ENCODE measurements at places on chromosomes 11 and 22.

GRCh38 chr22:50251477-50252081 lies 514 bp upstream of the HDAC10 start:
- DNase-seq = no peak

DNA sequence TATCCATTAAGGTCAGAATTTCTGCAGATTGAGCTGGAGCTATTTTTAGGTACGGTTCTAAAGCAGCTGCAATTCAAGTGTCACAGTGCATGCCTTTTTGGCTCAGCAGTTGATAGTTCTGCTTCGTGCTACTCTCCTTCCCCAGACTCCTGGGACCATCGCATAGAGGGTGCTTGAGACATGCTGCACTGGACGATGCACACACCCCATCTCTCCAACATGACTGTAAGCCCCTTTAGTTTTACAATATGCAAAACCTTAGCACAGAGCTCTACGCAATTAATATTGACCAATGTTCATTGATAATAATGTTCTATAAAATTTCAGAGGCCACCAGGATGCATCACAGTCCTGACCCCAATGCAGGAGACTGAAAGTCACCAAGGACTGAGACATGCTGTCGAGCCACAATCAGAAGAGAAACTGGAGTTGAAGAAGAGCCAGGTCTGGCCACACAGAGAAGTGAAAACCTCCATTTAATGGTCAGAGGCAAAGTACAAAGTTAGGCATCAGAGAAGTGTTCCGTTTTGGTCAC lies 120.9 kb upstream of the ZC3H12C start:
- DNase-seq = no peak

DNA sequence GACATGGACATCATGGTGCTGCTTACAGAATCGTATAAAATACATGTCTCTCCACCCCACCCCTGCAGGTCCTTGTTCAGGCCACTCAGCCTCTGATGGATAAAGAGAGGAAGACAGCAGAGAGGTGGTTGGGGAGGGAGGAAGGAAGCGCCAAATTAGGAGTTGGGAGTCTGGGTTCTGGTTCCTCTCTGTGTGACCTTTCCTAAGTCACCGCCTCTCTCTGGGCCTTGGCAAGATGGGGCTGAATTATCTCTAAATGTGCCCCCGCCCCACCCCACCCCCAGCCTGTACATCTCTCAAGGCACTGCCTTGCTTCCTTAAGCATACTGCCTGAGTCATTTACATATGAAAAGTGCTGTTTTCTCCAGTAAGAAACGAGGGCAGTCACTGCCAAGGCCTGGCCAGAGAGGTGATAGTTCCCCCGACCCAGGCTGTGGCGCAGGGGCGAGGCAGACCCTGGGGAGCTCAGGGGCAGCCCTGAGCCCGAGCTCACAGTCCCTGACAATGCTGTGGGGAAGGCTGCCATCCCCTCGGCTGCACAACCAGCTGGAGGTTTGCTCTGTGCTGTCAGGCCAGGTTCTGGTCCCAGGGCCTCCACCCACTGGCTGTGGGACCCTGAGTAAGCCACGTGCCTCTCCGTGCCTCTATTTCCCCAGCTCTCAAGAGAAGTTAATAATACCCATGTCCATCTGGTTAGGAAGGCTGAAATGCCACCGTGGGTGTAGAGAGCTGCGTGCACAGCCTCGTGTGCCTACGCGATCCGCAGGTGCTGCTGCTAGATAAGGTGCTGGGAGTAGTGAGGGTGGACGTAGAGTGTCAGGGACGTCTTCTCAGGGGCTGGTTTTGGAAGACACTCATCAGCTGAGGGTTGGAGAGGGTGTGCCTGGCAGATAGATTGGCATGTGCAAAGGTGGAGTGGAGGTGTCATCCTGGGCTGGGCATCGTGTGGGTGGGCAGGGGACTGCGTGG lies 55.3 kb downstream of the CACNA1I start:
- DNase-seq = no peak

GRCh38 chr11:110793556-110793955 lies 81.3 kb upstream of the ARHGAP20 start:
- DNase-seq = no peak

DNA sequence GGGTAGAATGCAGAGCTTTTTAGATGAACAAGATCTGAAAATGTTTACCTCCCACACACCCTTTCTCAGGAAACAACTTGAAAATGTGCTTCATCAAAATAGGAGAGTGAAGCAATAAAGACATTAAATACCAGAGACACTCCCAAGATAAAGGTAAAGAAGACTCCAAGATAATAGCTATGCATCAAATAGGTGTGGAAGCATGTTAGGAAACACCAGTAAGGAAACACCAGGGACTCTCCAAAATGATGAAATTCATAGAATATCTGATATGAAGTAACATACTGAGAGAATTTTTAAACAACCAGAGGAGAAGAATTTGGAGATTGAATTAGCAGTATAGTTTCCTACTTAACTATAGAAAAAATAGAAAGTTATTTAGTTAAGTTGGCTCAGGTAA lies 57.0 kb downstream of the OR10A6 start:
- no peak for DNase-seq

DNA sequence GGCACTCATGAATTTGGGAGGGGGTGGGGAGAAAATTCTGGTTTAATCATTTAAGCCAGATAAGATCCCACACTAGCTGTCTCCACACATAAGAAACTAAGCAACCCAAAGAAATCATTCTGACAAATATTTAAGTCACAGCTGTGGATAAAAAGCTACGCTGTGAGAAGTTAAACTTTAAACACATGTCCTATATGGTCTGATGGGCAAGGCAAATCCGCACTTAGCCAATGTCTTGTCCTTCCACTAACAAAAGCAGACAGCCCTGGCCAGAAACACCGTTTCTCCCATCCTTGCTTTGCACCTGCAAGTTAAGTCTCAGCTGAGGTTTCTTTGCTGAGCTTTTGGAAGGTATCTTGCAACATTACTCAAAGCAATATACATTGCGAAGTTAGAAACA lies 68.0 kb downstream of the ETS1 start:
- no peak for DNase-seq

DNA sequence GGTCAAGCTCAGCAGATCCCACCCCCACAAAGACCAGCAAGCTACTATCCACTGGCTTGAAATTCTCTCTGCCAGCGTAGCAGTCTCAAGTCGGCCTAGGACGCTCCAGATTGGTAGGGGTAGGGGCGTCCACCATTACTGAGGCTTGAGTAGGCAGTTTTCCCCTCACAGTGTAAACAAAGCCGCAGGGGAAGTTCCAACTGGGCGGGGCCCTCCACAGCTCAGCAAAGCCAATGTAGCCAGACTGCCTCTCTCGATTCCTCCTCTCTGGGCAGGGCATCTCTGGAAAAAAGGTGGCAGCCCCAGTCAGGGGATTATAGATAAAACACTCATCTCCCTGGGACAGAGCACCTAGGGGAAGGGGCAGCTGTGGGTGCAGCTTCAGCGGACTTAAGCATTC lies 1064.9 kb upstream of the TENM4 start:
- no peak for DNase-seq

Measured in fibroblast of skin of back (primary cell).